Stimulated activated CD4-positive, alpha-beta T cell treated with anti-CD3 and anti-CD28 coated beads, Interleukin-2, amount 100 ng/mL, for 4 hours (primary cell): ENCODE measurements at places on chromosomes 16 and 17.

DNA sequence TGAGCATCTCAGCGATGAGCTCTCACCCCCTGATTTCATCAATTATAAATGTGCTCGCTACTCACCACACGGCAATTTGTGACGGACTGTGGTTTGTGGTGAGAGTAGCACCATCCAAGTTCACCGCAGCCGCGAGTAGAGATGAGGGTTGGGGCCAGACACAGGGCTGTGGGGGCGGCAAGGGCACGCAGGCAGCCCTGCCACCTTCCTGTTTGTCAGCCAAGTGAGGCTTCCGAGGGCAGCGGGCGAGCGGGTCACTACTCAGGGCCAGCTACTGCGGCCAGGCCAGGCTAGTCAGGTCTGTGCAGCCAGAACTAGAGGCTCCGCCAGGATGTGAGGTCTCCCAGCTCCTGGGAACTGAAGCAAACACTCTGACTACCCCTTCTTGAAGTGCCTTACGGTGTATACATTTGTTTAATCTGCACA is 39.6 kb upstream of the MEOX1 start:
- no peak for DNase-seq

DNA sequence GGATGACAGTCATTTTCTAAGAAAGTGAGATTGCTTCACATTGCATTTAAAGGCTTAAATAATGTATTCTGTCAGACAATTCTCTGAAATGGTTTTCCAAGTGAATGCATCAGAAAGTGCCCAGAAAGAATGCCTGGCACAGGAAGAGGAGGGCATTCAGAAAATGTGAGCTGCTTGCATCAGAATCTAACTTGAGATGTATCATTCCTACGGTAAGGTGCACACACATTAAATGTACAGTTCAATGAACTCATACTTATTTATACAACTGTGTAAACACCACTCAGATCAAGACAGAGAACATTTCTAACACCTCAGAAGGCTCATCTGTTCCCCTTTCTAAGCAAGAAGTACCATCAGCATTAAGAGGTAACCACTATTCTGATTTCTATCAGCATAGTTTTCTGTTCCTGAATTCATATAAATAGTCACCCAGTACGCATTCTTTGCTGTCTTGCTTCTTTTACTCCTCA is 638.0 kb downstream of the MAF start:
- no peak for DNase-seq

- DNase-seq = no peak
Measured at GRCh38 chr17:70059071-70059470, 16.0 kb upstream of the KCNJ16 start.

DNA sequence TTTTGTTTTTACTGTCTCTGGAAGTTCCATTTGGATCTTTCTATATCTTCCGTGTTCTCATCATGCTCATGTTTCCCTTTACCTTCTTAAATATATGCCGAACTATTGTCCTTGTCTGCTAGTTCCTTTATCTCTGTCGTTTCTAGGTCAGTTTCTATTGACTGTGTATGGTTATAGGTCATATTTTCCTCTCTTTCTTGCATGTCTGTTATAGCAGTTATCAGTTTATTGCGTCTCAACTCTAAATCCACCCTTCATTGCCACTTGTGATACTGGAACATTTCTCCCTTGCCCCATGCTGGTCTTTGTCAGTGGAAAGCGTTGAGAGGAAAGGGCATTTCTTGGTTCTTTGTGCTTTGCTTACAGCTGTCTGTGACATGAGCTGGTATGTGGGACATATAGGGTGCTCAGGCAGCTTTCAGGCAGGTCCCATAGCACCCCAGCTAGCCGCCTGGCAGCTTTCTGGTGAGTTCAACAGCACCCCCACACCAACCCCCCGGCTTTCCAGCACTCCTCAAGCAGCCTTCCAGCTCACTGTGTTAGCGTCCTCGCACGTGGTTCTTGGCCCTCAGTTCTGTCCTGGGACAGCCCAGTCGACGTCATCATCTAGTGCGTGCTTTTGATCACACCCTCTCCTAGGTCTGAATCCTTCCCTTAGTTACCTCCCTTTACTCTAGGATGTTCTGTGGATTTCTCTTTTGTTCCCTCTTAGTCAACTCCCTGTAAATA is 15.4 kb upstream of the DNASE1 start:
- DNase-seq = no peak

DNA sequence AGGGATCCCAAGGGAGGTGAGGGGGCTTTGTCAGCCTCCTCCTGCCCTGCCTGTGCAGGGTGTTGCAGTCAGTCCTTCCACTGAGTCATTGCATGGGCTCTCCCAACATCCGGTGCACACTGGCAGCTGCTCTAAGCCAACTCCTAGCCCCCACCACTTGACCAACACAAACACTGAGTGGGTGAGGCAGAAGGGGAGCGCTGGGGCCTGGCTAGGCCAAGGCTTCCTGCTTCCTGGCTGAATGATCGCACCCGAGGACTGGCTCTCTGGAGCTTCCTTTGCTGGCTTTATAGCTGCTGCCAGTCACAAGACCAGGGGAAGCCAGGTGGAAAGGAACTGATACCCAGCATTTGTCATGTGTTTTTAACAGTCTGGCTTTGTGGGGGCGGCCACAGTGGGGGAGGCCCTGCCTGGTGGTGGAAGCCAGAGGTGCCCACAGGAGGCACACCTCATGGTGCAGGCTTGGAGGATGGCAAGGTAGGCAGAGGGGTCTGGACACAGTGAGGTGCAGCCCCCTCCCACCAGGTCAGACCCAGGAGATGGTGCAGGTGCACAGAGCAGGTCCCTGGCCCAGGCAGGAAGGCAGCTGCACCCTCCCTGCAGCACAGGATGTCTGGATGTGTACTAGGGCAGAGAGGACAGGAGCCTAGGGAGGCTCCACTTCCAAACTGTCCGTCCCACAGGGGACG is 6.8 kb downstream of the MPG start:
- DNase-seq = peak; percentile 42

- no peak for DNase-seq
Measured at GRCh38 chr16:25613931-25614330, 77.8 kb upstream of the HS3ST4 start.

GRCh38 chr17:77772899-77773358 is 185.6 kb upstream of the TNRC6C start:
- no peak for DNase-seq

DNA sequence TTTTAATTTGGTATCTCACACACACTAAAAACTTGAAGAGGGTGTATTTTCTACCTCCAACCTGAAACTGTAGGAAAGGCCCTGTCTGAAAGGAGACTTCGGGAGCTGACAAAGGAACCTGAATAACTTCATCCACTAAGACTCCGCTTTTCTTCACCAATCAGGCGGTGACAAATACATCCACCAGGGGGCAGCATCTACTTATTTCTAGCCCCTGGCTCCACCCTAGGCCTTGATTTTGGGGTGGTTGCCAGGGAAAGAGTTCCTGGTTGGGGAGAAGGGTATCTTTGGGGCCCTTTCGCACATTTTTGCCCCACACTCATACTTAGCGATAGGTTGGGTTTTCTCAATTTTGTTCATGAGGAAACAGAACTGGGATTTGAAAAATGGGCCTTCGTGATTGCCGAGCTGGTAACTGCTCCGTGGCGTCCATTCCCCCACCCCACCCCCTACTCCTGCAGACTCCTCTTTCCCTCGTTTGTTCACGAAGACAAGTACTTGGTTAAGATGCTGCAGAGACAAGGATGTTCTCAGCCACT is 4.8 kb upstream of the ARL4D start:
- peak; percentile 84 for DNase-seq
